Neural crest cell (in vitro differentiated cells): ENCODE measurements at places on chromosomes 6 and 20.

DNA sequence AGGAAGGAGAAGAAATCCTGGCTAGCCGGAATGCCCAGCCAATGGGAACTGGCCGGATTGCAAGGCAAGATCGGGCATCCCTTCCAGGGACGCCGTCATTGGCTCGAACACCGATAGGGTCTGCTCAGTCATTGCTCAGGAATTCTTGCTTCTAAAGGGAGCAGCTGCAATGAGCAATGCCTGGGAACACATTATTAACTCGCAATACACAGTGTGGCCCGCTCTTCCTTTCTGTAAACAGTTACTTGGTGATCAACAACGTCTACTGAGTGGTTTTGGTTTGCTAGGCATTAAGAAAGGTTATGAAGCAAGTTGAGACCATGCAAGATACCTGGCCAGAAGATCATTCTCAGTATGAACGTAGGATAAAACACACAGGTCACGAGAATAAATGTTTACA, 165.4 kb upstream of the CITED2 start:
- DNase-seq = no peak

GRCh38 chr6:124490122-124490521, 472.1 kb upstream of the RNF217 start:
- no peak for DNase-seq

- no peak for DNase-seq
These were observed 182.5 kb downstream of the MAFB start for GRCh38 chr20:40506537-40506939.

DNA sequence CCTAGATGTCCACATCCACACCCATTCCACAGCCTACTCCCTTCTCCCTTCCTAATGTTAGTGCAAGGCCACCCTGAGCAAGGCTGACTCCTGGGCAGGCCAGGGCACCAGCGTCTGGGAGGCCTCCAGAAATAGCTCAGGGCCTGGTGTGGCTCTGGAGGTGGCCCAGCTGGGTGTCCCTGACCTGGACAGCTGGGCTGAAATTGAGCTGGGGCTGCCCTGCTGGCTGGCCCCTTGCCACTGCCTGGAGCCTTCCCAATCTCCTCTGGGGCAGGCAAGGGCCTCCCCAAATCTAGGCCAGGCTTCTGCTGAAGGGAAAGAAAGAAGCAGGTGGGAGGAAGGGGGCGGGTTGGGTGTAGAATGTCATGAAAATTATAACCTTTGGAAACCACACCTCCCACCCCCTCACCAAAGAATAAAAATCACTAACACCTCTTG, 2.1 kb downstream of the FAM110A start:
- DNase-seq = no peak

GRCh38 chr20:13996265-13996664, 949 bp downstream of the MACROD2 start:
- DNase-seq = no peak
